ENCODE measurements at places on chromosomes 3 and 15. TPM values are rescaled to one million over a fixed set of nuclear protein-coding genes. Genes with fewer than 3 reads are reported as not detected.

DNA sequence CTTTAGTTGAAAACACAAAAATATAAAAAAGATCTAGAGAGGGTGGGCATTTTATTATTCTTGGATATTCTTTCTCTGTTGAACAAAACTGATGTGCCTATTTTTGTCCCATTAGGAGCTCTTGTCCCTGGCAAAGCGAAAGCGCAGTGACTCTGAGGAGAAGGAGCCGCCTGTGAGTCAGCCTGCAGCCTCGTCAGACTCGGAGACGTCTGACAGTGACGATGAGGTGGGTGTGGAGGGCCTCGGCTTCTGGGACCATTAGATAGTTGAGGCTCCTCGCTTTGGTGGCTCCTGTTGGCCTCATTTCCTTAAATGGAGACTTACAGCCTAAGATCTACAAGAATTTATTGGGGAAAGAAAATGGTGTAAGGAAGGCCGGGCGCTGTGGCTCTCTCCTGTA is 21.3 kb downstream of the RTF1 start:
- no peak for DNase-seq

DNA sequence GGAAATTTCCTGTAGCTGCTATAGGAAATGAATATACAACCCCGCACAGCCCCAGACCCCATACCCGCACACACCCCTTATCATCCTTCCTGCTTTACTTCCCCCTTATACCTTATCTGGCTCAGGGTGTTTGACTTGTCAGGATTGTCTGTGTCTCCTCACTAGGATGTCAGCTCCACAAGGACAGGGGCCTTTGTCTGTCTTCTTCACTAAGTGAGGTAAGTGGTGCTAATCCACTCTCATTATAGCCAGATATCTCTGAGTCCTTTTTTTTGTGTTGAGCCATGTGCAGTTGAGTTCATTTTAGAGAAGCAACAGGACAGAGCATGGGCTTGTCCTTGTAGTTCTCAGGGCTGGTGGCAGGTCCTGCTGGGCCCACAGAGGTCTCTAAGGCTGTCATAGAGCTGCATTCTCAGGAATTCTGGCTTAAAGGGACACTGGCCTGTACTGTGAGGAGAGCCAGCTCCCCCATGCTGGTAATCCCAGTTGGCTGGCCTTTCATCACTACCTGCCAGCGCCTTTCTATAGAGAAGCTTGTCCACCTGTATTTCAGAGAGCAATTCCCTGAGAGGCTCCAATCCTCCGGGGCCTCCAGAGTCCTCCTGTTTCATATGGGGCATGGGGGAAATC is 9.0 kb downstream of the KY start:
- DNase-seq = no peak

- DNase-seq = no peak
Measured at GRCh38 chr15:70120958-70121623, 23.4 kb upstream of the TLE3 start.

DNA sequence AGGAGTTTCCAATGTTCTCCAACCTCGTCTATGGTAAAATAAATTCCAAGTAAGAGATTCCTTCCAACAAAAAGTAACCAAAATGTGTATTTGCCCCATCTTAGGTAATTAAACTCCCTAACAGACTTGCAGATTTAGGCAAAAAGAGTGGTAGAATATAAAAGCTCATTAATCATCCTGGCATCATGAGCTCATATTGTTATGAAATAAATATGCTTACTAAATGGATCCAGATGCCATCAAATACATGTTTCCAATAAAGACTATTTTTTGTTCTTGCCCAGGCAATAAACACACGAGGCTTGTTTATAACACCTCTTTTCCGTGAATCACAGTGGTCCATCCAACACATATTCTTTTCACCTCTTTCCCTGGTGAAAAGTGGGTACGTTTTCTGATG is 189.4 kb downstream of the THSD4 start:
- no peak for DNase-seq

DNA sequence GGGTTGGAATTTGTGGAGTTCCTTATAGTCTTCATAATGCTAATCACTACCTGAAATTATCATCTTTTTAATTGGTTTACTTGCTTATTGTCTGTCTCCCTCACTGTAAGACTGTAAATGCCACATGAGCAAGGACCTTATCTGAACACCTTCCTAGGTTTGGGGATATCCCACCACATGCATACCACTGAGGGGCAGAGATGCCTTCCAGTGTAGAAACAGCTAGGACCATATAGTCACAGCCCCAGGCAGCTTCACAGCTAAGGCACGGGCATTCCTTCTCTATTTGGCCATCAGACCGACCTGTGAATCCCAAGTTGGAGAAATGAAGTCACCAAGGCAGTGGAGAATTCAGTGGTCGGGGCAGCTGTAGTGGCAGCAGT is 28.6 kb downstream of the PAQR9 start:
- DNase-seq = no peak

DNA sequence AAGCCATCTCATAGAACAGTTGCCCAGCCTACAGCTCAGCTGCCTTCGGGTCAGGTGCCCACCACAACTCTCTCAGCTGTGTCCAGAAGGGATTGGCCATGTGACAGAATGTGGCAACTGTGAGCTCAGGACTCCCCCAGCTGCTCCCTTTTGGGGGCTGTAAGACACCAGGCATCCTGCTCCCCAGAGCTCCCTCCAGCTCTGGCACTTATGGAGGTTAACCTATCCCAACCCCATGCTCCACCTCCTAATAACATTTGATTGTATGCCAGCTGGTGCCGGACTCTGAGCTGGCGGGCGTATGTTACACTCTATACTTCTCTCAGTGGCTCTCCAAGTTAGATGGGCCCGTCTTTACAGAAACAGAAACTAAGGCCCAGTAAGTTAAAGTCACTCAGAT is 222.8 kb downstream of the FAM43A start:
- no peak for DNase-seq

DNA sequence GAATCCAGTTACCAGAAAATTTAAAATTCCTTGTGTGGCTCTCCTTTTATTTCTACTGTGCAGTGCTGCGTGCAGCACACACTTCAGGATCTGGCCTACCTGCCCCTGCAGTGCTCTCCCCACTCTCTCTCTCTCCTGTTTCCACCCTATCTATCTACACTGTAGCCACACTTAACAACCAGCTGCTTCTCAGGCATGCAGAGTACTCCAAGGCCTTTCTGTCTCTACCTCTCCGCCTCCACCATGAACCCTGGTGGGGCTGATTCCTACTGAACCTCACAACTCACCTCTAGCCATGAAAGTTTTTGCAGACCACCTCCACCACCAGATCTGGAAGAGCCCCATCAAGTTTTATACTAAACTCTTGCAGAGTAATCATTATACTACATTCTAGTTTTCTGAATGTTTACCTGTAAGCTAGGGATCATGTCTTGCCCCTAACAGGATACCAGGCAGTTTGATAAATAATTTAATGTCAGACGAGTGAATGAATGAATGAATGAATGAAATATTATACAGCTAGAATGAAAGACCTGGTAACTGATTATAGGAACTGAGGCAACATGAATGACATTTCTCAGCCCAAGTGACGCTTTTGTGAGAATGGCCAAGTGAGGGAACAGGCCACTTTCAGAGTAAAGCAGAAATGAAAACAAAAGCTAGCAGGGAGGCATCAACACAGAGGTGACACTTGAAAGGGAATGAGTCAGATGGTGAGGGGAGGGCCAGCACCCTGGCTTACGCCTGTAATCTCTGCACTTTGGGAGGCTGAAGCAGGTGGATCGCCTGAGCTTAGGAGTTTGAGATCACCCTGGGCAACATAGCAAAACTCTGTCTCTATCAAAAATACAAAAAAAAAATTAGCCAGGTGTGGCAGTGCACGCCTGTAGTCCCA is 363.5 kb downstream of the FOXP1 start:
- DNase-seq = no peak

DNA sequence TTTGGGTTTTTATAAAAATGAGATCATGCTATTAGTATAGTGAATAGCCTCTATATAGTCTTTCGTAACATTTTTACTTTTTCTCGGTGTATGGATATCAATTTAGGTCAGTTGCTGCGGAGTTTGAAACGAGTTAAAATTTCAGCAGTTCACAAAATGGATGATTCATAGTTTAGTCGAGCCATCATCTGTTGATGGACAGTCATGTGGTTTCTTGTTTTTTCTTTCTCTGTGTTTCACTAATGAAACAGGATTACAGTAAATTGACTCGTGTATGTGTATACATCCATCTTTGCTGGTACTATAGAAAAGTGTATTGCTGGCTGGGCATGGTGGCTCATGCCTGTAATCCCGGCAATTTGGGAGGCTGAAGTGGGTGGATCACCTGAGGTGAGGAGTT is 106.8 kb downstream of the IGF1R start:
- DNase-seq = no peak

DNA sequence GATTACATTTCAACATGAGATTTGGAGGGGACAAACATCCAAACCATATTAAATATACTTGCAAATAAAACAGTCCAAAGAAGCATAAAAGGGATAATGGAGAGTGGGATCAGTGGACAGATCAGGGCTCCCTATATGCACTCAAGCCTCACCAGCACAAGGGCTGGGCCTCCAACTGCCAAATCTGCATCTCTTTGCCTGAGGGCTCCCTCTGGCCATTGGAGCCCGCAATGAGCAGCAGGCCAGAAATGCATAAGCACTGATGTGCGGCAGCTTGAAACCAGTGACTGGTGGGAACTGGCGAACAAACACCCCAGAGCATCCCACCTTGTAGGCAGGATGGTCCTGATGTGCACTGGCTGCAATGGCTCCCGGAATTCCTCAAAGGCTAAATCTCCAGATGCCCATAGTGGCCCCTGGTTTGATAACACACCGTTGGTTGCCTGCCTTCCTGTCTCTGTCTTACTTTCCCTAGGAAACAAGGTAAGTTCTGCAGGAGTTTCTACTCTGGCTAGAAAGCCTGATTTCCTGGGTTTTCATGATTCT is 55.9 kb upstream of the POMGNT2 start:
- no peak for DNase-seq

CPN2 gene
- not detected for total RNA-seq

- no peak for DNase-seq
Measured at GRCh38 chr3:55169161-55169560, 241.3 kb upstream of the LRTM1 start.

PROK2 gene
- not detected for total RNA-seq

GRCh38 chr3:134369231-134369741 is 5.0 kb downstream of the AMOTL2 start:
- peak; percentile 51 for DNase-seq

DNA sequence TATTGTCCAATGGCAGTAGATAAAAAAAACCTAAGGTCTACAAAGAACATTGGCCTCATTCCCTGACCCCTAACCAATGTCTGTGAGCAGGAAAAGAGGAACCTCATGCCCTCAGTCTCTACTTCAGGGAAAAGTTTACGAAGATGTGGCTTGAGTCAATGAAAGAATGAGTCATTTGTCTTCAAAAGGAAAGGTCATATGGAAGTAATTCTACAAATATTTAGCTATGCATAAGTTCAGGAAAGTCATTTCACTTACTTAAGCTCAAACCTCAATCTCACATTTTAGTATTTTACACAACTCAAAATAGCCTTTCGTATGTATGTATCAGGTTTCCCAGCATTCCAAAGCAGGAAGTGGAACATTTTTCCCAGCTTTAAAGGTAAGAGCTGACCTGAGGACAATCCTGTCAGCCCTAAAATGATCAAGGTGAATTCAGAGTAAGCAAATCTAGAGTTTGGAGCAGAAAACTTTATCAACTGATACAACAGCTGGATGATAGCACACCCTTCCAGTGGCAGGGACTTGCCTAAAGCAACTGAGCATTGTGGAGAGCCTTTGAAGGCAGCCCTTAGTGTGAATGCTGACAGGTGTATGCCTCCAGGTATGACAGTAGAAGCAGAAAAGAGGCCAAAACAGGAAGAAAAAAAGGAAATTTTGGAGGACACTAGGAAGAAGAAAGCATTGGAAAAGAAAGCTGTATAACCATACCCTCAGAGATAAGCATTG is 53.9 kb upstream of the ACKR4 start:
- peak; percentile 27 for DNase-seq

- no peak for DNase-seq
Measured at GRCh38 chr3:66029443-66029842, 9.3 kb downstream of the MAGI1 start.

ATG3 gene
- total RNA-seq = 53.2 TPM

IQSEC1 gene
- 6.4 TPM for total RNA-seq

HIGD2B gene
- not detected for total RNA-seq

- peak; percentile 91 for DNase-seq
Measured at GRCh38 chr15:55627730-55628368, 39.7 kb upstream of the PYGO1 start.

C3orf22 gene
- not detected for total RNA-seq

DNA sequence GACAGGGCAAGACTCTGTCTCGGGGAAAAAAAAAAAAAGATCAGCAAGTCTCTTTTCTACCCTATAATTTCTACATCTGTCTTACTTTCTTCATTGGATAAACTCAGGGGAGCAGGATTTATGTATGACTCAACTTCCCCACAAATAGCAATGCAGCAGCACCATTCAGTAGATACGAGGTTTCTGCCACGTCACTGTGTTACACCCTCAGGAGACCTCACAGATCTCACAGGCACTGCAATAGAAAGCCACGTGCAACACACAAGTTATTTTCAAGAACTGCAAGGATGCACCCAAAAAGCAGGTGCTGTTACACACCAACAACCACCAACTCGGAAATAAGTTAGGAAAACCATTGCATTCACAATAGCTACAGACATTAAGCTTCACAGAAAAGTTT is 30.2 kb downstream of the TSPAN3 start:
- DNase-seq = no peak

GRCh38 chr3:126555795-126556636 is 2.7 kb downstream of the C3orf22 start:
- DNase-seq = no peak

LIPC gene
- 12.9 TPM for total RNA-seq

RAD18 gene
- 10.0 TPM for total RNA-seq

DNA sequence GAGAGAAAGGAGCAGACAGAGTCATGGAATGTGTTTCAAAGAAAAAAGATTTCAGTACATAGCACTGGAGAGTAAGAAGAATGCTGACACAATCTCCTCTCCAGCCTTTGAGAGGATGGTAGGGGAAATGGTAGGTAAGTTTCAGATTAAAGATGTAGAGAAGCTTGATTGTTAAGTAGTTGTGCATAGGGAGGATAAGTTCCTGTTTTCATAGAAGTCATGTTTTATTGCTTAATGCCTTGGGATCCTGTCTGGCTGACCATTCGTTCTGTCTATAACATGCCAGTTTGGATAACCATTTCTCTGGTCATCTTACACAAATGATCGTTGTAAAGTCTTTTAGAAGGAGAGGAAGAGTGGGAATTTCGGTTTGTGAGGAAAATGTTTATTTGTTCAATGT is 95.7 kb upstream of the IGSF10 start:
- no peak for DNase-seq

ACVR2B gene
- total RNA-seq = 4.4 TPM
